ENCODE measurements at places on chromosomes 4 and X.

GRCh38 chrX:3743801-3744439 is 30.5 kb upstream of the PRKX start:
- DNase-seq, result no peak

DNA sequence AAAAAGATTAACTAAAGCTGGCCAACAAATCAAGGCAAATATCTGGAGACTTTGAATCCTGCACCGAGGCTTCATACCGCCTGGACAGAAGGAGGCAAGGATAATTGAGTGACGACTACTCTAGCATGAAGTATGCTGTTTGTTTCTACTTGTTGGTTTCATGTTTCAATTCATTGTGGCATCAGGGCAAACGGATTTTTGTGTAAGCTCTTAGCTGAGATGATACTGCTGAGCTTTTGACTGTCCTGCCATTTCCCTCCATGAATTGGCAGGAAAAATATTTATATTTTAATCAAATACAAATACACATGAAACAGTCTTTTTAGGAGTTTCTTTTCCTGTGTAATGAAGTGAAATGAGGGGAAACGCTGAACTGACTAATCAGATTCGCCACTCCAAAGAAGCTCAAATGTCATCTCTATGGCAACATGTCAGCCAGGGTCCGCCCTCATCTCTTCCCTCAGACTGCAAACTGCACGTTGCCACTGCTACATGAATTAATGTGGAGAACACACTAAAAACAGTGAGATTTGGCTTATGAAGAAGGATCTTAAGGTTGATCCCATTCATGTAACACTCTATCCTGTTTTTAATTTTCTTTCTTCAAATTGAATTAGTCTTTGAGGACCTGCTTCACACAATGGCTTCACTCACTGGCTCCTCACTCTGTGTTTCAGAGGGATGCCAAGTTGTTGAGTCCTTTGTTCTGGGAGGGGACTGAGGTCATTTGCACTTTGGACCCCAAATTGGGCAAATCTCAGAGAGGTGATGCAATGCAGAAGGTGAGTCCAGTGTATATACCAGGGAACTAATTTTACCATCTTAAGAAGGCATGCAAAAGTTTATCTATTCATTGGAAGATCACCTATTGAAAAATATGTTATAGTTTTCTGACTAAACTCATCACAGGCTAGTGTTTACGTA is 149.6 kb upstream of the MID1 start:
- peak; percentile 56 for DNase-seq

- DNase-seq, result no peak
Observed at GRCh38 chr4:40601641-40602040, 28.0 kb downstream of the RBM47 start.

DNA sequence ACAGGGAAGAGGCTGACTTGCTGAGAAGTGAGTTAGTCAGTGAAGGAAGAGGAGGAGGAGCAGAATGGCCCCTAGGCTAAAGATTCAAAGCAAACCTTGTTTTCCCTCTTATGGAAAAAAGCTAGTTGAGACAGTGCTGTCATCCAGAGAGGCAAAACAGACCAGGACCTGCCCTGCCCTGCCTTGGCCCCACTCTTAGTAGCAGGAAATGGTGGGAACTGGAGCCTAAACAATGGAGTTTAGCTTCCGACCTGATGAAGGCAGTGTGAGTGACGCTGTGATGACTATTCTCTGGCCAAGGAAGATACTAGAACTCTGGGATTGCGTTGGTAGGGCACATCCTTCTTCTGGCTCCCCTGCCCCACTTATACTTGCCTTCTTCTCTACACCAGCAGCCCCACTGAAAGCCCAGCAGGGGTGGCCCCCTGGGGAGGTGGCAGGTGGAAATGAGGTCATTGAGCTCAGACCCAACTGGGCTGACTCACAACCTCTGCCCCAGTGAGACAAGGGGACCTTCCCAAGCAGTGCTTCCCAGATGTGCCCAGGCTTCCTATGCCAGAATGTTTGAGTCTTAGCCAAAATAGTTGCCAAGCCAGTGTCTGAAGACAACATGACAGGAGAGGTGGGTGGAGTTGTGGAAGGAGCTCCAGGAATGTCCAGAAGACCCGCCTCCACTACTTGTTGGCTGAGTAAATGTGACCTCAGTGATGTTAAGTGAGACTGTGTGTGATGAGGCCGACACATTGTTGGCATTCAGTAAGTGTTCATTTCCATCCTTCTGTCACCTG is 38.8 kb downstream of the MSN start:
- peak; percentile 62 for DNase-seq

GRCh38 chr4:123546573-123547060 is 150.0 kb downstream of the SPRY1 start:
- no peak for DNase-seq

DNA sequence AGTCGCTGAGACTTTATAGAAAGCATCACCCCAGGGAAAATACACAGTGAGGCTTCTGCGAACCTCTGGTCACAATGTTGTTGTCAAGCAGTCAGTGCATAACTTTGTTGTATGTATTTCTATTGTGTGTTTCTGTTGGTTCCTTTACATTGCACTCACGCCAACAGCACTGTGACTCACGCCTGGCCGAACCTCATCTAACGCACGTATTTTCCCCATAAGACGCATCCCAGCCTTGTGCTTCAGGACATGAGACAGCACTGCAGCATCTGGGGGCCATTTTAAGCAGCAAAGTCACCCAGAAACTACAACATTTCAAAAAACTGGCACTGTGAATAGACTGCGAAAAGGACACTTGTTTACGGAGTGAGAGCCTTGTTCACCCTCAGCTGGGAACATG is 30.6 kb downstream of the TBL1X start:
- DNase-seq, result no peak

DNA sequence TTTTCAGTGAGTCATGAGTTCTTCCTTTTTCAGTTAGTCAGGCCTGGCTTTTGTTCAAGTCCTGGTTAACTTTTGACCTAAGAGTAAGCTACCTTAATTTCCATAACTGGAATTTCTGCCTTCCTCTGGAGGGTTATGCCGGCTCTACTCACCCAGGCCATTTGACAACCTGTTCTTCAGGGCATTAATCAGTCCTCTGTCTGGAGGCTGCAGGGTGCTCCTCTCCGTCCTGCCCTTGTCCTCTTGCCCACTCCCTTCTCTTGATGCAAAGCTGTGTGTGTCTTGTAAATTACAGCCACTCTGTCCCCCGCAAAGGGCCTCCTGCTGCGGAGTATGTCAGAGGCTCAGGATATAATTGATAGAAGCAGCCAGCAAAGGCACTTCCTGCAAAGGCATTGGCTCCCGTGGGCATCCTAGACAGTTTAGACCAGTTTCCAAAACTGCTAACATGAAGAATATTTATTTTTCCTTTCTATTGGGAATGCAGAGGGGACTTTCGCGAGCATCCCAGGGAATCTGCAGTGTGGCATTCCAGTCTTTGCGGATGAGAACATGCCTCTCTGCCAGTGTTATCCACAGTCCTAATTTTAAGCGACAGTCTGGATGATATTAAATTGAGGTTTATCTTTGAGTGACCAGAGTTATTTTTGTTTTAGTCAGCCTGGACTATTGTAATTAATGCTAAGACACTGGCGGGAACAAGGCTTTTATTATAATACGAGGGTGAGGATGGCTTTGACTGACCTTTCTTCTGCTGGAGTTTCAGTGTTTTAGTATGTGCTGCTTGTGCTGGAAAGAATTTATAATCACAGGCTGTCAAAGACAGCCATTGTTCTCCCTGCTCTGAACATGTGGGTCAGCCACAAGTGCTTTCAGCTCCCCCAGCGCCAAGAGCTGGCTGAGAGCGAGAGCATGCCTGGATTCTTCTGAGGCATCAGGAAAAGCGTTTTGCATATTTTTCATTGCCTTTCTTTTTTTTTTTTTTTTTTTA is 74.2 kb downstream of the LIMCH1 start:
- DNase-seq, result peak; percentile 88

- DNase-seq, result no peak
Observed at GRCh38 chr4:3936184-3936583, 170.0 kb downstream of the ADRA2C start.

GRCh38 chr4:159009521-159009920 is 93.4 kb upstream of the RAPGEF2 start:
- DNase-seq, result no peak

GRCh38 chr4:89275587-89275986 is 32.0 kb downstream of the GPRIN3 start:
- peak; percentile 79 for DNase-seq

GRCh38 chrX:1720836-1721235 is 106.0 kb downstream of the ASMT start:
- DNase-seq, result no peak

GRCh38 chr4:26731351-26732035 is 129.1 kb upstream of the STIM2 start:
- DNase-seq, result no peak

DNA sequence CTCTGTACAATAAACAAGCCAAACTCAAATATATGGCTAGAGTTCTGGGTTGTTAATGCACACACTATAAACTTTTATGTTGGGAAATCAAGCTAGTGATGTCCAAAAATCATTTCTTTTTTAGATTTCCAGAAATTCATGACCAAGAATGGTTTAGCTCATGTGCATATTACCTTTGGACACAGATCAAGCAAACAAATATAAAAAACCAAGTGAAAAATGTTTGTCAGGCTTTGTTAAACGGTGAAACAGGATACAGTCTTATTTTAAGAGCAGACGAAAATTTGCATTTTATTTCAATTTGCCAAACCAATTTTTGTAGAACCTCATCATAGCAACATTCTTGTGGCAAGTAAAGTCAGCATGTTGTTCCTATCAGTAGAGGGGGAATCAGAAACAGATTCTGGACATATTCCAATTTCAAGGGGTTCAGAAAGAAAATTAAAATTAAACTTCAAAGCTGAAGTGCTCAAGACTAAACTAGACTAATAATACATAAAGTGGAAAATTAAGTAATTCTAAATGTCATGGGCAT is 413.6 kb downstream of the TRIML1 start:
- DNase-seq, result no peak

DNA sequence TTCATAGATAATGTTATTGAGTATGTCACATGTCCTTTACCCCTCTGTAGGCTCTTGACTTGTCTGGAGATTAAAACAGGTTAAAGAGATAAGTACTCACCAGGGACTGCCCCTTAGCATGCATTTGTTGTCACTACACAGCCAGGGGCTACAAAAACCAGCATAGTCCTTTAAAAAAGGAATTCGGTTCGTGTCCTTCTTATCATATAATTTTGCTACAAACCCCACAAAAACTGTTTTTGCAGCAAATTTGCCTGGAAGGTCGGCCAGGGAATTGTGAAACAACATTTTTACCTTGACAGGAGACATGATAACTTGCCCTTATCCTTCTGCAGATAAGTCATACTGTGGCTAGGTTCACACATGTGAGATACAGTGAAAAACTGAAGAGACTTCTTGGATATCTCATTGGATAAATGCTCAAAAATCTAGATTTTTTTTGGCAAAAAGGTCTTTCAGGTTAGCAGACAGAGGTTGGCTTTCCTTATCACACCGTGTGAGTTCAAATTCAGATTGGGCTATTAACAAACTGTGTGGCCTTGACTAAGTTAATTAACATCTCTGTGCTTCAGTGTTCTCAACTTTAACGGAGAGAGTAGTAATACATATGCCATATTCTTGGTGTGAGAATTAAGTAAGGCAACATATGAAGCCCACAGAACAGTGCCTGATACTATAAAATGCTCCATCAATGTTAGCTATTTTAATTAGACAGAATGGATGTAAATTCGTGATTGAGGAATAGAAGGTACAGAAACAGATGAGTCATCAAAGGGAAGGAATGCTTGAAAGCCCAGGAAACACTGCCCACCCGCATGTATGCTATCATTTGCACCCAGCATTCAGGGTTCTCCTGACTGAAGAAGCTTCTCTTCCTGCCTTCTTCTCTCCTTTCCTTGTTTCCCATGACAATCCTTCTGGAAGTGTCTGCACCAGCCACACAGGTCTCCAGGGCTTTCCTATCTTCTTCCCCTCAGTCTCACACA is 30.0 kb downstream of the FAM9C start:
- DNase-seq, result no peak

- DNase-seq, result no peak
Observed at GRCh38 chr4:105453550-105454205, 20.2 kb downstream of the PPA2 start.

DNA sequence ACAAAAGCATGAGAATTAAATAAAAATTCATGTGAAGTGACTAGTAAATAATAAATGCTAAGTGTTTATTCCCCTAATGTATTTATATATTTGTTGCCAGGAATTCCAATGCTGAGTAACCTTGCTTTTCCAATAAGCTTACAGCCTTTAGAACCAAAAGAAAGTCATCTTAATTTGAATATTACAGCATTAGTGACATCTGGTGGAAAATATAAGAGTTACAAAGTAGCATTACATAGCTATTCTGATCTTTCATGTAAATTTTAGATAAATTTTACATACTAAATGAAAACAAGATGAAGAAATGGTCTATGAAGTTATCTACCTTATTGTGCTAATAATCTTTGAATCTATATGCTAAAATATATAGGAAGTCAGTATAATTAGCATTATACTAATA is 10.4 kb downstream of the MAD2L1 start:
- no peak for DNase-seq
